ENCODE measurements at places on chromosomes 12 and 14. TPM values are rescaled to one million over a fixed set of nuclear protein-coding genes. Genes with fewer than 3 reads are reported as not detected.

NPFF gene
- not detected for total RNA-seq

DNA sequence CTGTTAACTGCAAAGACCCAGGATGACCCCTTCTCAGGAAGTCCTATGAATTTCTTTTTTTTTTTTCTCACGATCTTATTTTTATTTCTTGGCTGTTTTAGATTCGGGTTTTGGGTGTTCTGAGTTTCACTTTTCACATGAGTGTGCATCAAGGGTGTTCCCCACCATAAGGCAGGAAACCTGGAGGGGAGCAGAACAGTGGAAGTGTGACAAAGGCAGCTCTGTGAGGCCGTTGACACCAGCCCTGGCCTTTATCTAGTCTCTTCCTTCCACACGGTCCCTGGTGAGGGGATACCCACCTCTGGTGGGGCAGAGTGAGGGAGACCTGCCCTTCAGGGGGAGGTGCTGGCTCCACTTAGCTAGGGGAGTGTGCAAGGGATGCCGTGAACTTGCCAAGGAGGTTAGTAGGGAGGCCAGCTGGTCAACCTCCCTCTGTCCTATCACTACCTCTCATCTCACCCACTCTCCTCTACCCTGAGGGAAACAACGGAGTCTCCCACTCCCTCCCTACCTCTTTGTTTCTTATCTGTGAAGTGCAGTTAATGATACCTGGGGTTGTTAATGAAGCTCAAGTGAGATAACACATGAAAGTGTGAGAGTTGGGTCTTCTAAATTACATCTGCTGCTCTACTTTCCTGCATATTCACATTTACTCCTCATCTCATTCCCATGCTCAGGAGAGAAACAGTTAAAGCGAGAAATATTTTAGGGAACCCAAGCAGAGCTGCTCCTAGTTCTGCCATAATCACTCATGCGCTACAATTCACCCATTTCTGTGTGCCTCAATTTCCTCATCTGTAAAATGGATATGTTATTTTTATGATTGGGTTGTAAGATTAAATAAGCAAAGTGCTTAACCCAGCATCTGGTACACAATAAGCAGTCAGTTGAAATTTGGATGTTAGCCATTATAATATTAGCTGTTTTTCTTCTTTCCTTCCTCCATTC is 4.4 kb upstream of the GALNT6 start:
- DNase-seq: no peak

- DNase-seq: no peak
These were observed 30.8 kb downstream of the COA8 start for GRCh38 chr14:103593577-103593976.

CCDC175 gene
- total RNA-seq: not detected

PRICKLE1 gene
- 36.7 TPM for total RNA-seq

- DNase-seq: no peak
These were observed 4.3 kb upstream of the APOF start for GRCh38 chr12:56366948-56367347.

DNA sequence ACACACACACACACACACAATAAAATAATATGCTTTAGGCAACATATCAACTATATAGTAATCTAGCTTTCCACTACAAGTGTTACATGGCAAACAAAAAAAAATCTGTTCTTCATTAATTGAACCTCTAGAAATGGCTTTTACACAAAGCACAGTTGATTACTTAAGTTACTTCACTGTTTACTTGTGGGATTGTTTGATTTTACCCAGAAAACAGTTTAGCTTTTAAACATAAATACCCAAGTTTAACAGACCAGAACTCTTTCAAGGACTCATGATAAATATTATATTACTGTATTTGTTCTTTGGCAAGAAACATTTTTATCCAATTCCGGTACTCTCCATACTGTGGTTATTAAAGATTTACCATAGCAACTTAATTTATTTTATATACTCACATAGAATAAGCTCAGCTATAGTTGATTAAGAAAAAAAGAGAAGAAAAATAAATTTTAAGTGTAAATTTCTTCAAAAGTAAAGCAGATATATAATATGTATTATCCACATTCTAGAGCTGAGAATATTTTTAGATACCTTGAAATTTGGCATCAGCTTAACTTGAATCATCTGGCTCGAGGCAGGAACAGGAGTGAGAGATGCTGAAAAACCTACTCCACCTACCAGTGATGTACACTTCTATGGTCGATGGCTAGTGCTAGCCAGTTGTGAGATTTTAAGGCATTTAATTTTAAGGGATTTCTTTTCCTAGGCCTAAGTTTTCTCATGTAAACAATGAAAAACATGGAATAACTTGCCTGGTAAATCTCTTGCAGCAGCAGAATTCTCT is 126.0 kb downstream of the BTG1 start:
- DNase-seq: no peak

- no peak for DNase-seq
These were observed 109.2 kb downstream of the SCARB1 start for GRCh38 chr12:124754491-124754890.

DNA sequence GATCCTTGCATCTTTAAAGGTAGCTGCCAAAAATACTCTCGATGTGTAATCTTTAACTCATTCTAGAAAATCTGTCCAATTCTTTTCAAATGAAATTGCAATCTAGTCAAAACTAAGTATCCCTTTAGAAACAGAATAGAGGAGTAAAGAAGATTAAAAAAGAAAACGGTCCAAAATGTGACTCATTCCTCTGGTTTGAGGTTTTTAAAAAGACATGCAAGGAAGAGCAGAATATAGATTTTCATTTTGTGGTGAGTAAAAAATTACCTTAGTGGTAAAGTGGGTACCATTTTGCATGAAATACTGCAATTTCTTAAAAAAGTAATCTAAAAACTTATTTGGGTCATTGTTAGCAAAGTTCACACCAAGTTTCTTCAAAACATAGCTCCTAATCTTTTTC is 108.4 kb downstream of the BRMS1L start:
- DNase-seq: no peak

PLCZ1 gene
- not detected for total RNA-seq

PDE3A gene
- 48.4 TPM for total RNA-seq

DNA sequence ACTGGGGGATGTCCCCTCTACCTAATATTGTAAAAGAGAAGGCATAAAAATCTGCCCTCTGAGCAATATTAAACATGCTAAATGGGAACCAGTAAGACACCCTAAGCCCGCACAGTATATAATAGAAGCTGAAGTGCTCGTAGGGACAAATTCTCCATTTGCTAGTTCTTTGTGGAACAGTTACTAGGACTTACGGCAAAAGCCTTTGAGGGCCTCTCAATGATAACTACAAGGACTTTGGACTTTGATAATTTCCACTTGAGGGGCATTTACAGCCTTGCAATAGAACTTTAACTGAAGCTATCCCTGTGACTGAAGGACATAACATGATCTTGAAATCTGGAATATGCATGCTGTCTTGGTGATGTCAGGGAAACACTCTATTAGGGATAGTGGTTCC is 111.5 kb upstream of the IFNG-AS1 start:
- DNase-seq: no peak

SPTB gene
- under 0.01 TPM for total RNA-seq

GRCh38 chr12:68012712-68013111 is 23.5 kb downstream of the IFNG-AS1 start:
- DNase-seq: no peak

- DNase-seq: no peak
These were observed 1248.3 kb upstream of the USP15 start for GRCh38 chr12:61011767-61012423.

DNA sequence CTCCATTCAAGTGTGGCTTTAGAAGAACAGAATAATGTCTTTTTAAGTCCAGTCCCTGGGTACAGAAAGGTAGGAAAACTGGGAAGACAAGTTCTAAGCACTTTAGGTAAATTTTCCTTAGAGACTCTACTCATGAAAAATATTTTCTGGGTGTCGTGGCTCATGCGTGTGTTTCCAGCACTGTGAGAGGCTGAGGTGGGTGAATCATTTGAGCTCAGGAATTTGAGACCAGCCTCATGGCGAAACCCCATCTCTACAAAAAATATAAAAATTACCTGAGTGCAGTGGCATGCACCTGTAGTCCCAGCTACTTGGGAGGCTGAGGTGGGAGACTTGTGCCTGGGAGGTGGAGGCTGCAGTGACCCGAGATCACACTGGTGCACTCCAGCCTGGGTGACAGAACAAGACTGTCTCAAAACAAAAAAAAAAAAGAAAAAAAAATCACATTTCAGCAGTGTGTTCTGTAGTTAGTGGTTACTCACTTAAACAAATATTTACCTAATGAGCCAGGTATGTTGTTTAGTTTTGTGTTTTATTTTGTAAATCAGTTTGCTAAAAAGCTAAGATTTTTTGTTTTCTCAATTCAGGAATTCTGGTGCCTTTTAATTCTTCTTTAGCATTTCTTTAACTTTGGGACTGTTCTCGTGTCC is 52.3 kb upstream of the RD3L start:
- no peak for DNase-seq

DNA sequence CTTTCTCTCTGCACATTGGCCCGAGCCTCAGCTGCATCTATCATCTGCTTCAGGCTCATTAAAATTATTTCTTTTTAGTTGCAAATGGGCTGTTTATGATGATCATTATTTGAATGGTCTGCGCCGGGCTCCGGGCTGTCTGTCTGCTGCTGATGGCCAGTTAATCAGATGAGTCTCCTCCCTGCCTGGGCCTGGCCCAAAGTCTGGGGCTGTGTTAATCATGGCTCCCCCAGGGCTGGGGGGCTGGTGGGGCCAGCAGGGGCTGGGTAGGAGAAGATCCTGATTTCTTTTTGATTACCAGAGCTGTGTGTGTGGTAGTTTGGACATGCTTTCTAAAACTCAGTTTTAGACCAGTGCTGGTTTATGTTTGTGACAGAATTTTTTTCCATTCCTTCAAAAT is 159.1 kb downstream of the PHETA1 start:
- DNase-seq: no peak

- DNase-seq: peak; percentile 95
These were observed 30.8 kb downstream of the CLEC1A start for GRCh38 chr12:10067942-10068341.

P2RX2 gene
- not detected for total RNA-seq

FOXN4 gene
- total RNA-seq: not detected

NAV3 gene
- 28.7 TPM for total RNA-seq

- peak; percentile 75 for DNase-seq
These were observed 74.3 kb downstream of the RFLNA start for GRCh38 chr12:124369055-124369826.

GRCh38 chr12:123952037-123952436 is 20.6 kb downstream of the CCDC92 start:
- DNase-seq: no peak

DNA sequence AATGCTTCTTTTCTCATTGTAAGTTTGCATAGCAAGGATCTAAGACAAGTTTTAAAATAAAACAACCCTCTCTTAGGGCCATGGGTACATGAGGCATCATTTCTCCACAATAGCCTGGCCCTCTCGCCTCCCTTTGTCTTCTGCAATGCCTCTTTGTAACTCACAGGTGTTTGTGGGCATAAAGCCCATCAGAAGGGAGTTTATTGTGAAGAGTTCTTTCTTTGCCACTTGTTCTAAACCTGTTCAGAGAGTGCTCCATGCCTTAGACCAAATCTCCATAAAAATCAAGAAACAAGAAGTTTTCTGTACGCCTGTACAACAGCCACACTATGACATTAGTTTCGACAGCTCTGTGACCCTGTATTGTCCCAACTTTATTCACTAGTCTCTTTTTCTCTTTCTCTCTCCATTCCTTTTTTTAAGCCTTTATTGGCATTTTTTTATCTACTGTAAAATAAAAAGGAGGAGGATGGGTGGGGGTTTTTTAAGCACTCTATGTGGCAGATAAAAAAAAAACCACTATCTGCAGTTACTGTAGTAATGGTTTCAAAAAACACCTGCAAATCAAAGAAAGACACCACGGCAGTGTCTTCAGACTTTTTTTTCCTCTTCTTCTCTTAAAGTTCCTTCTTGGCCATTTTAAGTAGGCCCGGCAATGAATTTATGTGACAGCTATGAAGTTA is 1.6 kb downstream of the C12orf42 start:
- DNase-seq: no peak

DNA sequence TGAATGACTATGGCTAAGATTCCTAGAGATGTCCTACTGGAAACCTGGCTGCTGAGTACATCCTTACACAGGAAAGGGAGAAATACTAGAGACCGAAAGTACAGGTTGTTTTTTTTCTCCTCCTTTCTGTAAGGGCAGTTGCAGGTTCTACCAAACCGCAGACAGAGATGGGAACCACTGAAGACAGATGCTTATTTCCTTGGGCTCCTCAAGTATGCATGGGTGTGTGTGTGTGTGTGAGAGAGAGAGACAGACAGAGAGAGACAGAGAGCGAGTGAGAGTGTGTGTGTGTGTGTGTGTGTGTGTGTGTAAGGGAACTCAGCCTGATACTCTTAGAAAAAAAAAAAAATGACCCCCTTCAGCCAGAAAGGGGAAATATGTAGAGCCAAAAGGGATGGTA is 42.5 kb downstream of the MAP4K5 start:
- DNase-seq: no peak

RNU7-1 gene
- not detected for total RNA-seq

DNA sequence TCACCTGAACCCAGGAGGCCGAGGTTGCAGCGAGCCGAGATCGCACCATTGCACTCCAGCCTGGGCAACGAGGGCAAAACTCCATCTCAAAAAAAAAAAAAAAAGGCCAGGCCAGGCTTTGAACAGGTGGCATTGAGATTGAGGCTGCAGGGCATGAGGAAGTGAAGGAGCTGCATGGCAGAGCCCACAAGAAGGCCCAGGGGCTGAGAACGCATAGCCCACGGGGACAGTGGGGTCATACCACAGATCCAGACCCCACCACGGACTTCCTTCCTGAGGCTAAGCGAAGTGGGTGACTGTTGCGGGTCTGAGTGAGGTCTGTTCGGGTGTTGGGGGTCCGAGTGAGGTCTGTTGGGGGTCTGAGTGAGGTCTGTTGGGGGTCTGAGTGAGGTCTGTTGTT is 7.8 kb downstream of the JAG2 start:
- DNase-seq: no peak

DNA sequence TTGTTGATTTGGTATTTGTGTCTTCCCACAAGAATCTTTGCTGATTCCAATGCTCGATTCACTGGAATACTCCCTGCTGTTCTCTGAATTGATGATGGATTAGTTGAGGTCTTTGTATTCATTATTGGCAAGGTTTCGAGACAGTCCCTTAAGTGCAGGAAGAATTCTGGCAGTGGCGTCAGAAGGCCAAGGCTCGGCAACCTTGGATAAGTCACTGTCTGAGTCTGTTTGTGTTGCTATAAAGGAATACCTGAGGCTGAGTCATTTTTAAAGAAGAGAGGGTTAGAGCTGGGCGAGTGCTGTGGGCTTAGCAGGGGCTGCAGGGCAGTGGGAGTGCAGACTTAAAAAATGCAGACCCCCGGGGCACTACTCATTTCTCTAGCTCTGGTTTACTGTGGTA is 56.9 kb downstream of the CHST11 start:
- DNase-seq: no peak

LRTM2 gene
- total RNA-seq: not detected

DNA sequence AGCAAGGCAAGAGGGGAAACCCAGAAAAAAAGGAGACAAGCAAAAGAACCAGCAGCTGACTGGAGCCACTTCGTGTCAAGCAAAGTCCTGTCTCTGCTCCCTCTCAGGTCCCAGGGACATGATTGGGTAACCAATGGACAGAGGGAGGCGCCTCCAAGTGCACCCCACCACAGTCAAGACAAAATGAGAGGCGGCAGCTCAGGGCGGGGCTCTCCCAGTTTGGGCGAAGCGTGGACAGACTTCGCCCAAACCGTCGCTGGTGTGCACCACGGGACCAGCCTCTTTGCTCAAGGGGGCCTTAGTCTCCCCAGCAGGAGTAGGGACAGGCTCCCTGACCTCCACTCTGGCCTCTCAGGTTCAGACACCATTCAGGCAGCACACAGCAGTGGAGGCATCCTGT is 1.5 kb upstream of the BEGAIN start:
- DNase-seq: no peak

ADCY6 gene
- total RNA-seq: 40.6 TPM

USP44 gene
- 1.1 TPM for total RNA-seq

- DNase-seq: no peak
These were observed 143.8 kb upstream of the FGD4 start for GRCh38 chr12:32255588-32255987.

ANGEL1 gene
- 8.9 TPM for total RNA-seq
